AG04450 (cell line): ENCODE measurements at places on chromosomes 3 and 15.
A peak's percentile ranks its signal among the peaks of the same experiment; 100 is the strongest.

DNA sequence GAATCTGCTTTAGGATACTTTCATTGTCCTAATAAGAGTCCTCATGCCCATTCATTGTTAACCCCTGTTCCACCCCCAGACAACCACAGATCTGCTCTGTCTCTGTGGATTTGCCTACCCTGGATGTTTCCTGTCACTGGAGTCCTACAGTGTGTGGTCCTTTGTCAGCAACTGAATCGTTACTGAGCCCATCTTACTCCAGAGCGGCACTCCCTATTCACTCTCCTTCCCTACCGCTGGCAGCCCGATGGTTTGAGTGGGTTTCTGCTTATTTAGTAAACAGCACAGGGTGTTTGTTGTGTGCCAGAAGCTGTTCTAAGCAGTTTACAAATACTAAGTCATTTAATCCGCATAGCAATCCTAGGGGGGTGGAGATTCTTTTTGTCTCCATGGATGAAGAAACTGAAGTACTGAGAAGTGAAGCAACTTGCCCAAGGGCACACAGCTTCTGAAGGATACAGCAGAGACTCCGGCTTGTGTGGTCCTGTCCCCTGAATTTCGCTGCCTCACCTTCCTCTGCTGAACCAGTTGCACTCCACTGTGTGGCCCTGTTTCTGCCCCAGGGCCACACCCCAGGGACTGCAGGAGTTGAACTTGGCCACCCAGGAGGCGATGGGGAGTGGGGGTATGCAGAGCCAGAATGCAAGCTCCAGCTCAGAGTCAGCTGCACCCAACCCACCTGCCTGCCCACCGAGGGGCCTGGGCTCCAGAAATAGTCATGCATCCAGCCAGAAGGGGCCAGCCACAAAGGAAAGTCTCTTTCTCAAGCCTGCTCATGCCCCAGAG lies 56.5 kb upstream of the SLC6A1 start:
- no peak for DNase-seq

DNA sequence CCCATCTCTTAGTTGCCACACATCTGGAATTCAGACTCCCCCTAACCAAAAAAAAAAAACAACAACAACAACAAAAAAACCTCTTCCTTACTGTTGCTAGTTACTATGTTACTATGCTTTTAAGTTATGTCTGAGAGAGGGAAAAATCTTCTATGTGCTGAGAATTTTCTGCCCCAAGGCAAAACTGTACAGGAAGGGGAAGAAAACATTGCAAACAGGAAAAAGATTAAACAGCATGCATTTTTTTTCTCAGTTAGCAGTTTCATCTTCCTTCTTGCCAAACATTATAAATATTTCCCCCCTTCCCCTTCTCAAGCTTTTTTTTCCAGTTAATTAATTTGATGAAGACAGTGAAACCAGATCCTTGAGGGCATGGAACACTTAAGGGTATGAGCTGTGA lies 1.1 kb upstream of the CD200R1 start:
- DNase-seq, result no peak

DNA sequence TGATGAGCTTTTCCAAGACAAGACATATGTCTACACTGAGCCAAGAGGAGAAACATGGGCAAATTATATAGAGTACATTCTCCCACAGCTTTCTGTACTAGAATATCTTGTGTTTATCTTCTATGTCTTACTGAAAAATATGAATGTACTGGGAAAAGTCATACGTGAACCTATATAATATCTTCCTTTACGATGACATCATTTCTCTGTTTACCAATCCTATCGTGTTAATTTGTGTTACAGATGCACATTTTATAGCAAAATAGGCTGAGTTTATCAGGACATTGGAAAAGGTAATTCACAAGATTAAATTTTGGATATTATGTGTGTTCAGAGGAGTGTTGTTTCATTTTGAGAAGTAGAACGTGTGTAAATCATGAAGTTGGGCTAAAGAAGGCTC lies 452.5 kb upstream of the THRB start:
- no peak for DNase-seq

DNA sequence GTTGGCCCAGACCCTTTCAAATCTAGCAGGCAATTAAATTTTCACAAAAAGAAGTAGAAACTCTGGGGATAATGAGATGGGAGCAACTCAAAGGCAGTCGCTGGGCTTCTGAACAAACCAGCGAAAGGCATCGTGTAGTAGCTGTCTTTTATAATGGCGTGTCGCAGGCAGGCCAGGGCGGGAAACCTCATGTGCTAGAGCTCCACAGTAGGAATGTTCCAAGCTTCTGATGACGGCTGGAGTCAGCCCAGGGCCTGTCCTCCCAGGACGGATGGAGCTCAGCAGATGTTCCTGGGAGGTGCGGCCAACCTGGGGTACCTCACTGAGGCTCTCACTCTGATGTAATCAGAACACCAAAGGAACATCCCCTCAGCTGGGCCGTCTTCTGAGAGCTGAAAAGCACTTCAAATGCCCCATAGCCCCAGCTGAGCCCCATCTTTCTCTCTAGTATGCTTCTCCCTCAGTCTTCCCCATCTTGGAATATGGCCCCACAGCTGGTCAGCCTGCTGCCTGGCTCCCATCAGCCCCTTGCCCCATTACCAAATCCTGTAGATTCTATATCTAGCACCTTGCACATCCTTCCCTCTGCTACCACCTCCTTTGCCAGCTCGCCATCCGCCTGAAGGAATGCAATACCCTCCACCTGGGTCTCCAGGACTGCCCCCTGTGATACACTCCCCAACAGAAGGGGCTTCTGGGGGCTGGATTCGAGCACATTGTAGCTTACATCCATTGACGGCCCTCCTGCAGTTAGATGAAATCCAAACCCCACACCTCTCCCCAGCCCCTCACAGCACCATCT lies 54.9 kb upstream of the ATP2B2 start:
- DNase-seq, result no peak

DNA sequence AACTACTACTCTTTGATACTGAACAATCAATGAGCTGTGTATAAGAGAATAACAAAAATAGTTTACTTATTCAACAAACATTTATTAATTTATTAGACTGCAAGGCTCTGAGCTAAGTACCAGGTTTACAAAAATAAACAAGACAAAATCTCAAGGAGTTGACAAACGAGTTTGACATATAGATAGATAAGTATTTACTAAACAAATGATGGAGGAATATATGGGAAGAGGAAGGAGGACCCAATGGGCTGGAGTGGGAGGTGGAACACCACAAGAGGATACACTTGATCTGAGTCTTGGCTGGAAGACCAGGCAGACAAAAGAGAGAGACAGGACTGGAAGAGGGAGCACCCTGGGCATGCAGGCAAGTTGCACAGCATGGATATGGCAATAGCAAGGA lies 47.5 kb upstream of the FSIP1 start:
- DNase-seq, result no peak

DNA sequence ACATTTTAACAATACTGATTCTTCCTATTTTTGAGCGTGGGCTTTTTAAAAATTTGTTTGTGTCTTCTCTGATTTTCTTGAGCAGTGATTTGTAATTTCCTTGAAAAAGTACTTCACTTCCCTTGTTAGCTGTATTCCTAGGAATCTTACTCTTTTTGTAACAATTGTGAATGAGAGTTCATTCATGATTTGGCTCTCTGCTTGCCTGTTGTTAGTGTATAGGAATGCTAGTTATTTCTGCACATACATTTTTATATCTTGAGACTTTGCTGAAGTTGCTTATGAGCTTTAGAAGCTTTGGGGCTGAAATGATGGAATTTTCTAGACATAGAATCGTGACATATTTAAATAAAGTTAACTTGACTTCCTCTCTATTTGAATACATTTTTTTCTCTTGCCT lies 582.8 kb upstream of the BCHE start:
- no peak for DNase-seq

DNA sequence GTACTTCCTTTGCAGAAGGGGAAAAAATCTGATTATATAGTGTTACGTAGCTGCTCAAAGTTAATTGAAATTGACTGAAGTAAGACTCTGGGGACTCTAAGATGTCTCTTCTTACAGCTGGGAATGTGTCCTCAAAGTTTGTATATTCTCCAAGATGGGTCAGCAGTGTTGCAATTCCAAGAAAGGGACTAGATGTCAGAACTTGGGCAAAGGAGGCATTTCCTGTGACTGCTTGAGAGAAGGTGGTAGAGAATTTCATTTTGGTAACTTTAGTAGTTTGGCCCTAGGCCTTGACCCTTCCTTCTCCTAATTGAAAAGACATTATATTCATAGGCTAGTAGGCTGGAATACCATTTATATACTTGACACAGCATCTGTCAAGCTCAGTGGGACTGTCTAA lies 33.9 kb downstream of the PTPRG start:
- DNase-seq, result no peak

- no peak for DNase-seq
Observed at GRCh38 chr3:196499061-196499460, 4.5 kb downstream of the RNF168 start.

DNA sequence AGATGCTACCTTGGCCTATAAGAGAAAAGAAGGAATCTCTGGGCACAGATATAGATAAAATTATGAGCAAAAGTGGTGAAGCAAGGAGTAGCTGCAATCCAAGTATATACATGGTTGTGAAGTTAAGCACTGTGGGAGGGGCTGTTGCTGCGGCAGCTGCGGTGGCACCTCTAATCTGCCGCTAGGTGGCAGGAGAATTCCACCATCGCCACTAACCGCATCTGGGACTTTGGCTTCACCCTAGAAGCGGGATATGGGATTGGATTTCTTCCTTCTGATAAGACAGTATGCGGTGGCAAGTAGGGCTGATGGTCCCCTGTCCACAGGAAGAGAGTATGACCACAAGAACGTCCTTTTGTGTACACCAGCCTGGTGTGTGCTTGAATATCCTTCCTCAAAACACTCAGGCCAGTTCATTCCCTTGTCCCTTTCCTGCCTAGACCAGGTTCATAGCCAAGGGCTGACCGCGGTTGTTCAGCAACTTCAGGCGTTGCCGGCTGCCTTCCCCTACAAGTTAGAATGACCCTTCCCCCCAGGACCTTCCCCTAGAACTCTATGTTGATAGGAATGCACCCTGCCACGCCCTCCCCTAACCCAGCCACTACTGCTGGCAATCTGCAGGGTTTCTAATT lies 5.1 kb downstream of the MAGEL2 start:
- peak; percentile 15 for DNase-seq

DNA sequence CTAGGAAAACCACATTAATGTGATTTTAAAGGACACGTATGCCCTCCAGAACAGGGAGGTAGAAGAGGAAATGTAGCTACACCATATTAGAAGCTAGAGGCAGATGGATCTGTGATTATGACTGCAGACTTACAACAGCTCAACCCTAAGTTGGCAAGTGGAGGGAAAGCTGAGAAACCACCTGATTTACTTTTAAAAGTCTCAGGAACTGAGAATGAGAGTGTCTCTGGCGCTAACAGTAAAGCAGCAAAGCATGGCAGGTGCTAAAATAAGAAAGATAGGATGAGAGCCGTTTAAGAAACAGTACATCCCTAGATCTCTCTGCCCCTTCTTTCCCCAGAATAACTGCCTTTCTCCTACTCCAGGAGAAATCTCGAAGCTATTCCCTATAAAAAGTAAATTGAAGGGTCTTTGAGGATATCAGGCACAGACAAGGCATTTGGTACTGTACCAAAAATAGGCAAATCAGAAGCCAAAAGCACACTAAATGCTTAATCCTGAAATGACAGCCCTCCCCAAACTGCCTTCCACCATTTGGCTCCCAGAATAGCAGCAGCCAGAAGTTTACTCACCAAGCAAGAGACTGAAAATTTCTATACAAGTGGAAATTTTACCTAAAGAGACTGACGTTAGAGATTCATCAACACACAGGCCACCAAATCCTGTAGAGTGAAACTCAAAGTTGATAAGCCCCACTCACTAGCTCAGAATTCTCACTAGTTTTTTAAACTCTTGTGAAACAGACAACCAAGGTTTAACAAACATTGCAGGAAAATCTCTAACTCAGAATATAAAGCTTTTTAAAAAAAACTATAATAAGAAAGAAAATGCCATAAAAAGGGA lies 34.3 kb upstream of the PARP14 start:
- DNase-seq, result no peak

GRCh38 chr3:133742351-133743091 lies 3.7 kb upstream of the TF start:
- no peak for DNase-seq

GRCh38 chr3:174295306-174296092 lies 563.6 kb upstream of the NAALADL2 start:
- no peak for DNase-seq

- DNase-seq, result no peak
Observed at GRCh38 chr3:194632809-194633348, 340 bp downstream of the TMEM44 start.

GRCh38 chr15:94059013-94059587 lies 172.3 kb upstream of the MCTP2 start:
- no peak for DNase-seq

DNA sequence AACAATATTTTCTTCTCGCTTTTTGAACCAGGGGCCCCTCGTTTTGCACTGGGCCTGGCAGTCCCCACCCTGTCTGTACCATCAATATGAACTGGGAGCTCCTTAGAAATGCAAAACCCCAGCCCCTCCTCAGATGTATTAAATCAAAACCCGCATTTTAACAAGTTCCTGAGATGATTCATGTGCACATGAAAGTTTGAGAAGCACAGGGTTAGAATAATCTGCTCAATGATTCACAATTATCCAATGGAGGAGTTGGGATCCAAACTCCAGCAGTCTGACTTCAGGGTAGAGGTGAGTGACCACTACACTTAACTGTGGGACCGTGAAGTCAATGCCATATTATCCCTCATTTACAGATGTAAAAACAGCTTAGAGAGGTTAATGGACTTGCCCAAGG lies 256.4 kb downstream of the IGSF11 start:
- DNase-seq, result no peak

DNA sequence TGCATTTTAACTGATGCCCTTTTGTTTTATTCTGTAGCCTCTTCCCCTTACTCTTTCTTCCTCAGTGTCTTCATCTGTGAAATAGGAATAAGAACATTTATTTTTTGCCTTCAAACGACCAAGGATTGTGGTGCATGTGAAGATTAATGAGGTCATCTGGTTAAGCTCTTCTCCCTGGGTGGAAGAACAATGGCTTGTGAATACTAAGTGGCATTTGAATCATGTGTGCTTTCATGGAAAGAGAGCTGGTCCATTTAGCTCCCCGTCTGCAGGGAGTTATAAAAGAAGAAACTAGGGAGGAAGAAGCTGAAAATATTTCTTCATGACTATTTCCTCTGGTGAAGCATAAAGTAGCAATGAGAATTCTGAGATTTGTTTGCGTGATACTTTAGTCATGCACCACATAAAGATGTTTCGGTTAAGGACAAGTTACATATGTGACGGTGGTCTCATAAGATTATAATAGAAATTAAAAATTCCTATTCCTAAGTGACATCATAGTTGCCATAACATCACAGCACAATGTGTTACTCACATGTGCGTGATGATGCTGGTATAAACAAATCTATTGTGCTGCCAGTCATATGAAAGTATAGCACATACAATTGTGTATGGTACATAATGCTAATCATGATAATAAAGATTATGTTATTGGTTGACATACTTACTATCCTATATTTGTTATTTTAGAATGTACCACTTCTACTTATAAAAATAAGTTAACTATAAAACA lies 374.3 kb downstream of the RBMS3 start:
- no peak for DNase-seq
